ENCODE measurements at places on chromosomes 16 and 17.

DNA sequence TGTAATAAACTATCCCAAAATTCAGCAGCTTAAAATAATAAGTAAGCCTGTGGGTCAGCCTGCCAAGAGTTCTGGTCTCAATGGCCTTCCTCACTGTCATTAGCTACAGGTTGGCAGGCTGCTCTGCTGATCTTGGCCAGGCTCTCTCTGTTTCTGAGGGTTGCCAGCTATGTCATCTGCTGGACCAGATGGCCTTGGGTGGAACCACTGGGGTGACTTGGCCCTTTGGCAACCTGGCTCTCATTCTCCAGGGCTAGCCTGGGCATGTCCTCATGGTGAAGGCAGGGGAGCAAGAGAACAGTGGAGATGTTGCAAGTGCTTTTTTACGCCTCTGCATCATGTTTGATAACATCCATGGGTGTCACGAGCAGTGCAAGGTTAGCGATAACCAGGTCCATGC, 13.9 kb downstream of the ITGAM start:
- no peak for DNase-seq

DNA sequence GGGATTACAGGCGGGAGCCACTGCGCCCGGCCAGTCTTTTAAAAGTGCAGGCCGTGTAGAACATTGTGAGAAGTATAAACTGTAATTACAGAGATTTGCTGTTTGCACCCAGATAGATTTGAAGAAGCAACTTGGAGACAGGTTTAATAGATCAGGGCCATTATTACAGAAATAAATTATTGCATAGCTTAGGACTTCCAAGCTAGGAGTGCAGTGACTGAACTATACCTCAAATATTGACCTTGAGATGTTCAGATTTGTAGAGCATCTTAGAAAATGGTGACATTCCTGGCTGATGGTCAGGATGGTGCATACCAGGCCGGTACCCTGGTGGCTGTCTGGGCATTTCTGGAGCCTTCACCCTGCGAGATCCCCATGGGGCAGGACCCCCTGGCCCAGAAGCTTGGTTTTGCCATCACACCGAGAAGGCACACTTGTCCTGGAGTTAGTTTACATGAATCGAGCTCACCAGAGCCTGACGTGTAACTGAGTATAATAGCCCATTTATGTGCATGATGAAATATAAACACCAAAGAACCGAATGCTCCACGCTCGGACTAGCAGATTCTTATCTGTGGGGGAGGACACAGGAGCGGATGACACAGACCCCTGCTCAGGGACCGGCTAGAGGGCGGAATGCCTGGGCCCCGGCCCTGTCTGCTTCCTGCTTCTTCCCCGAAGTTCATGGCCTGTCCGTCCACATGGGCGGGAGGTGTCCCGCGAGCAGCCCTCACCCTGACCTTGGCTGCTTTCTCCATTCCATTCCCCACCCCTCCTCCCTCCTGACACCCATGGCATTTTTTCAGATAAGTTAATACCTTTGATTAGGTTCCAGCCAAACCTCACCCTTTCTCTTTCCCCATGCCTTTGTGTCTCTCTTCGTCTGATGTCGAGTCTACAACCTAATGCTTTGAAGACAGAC, 32.1 kb downstream of the CCDC40 start:
- DNase-seq: no peak

- no peak for DNase-seq
Observed at GRCh38 chr16:30557707-30557956, 542 bp downstream of the ZNF764 start.

GRCh38 chr17:75367312-75367711, 38.2 kb downstream of the GRB2 start:
- DNase-seq: no peak

GRCh38 chr16:26777821-26778220, 288.9 kb upstream of the C16orf82 start:
- no peak for DNase-seq

DNA sequence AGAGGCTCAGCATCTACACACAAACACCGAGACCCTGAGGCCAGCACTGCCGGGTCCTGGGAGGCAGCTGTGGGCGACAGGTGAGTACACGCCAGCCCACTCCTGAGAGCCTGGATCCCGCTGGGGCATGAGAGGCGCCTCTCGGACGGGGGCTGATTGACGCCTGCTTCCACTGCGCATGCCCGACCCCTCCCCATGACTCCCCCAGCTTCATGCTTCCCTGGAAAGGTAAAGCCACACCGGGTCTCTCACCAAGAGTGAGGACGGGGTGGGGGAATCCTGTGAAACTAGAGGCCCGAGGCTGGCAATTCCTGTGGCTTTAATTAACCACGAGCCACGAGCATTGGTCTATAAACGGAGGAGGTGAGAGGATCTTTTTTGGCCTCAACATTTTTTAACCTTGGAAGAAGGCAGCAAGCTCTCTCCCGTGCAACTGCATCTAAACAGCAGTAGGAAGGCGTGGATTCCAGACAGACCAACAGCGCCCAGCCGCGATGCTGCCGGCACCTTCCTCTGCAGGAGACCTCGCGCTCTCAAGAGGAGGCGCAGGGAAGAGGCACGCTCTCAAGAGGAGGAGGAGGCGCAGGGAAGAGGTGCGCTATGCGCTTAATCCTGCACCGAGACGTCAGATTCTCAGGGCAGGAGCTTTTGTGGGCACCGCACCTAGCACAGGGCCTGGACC, 71.8 kb upstream of the METRNL start:
- peak; percentile 88 for DNase-seq

DNA sequence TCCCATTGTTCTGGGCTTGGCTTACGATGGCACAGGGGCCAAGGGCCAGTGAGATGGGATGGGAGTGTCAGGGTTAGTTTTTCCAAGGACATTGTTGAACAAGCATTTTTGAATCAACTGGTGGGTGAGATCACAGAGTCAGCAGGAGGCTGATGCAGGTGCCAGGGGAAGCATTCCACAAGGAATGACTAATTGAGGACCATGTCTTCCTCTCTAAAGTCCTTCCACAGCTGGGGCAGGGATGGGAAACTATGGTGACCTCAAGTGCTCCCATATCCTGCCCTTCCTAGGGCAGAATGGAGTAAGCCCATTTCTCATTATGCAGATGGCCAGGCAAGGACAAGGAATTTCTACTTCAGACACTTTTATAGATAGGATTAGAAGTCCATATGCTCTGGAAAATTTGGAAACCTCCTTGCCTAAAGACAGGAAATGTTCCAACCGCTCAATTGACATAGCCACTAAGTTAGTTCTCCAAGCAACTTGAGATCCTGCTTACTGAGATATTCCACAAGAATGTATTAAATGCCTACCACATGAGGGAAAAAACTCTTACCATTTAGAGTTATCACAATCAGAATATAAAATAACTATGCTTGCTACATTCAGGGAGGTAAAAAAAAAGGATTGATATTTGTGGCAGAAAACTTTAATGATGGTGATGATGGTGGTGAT, 21.2 kb upstream of the ENGASE start:
- no peak for DNase-seq

DNA sequence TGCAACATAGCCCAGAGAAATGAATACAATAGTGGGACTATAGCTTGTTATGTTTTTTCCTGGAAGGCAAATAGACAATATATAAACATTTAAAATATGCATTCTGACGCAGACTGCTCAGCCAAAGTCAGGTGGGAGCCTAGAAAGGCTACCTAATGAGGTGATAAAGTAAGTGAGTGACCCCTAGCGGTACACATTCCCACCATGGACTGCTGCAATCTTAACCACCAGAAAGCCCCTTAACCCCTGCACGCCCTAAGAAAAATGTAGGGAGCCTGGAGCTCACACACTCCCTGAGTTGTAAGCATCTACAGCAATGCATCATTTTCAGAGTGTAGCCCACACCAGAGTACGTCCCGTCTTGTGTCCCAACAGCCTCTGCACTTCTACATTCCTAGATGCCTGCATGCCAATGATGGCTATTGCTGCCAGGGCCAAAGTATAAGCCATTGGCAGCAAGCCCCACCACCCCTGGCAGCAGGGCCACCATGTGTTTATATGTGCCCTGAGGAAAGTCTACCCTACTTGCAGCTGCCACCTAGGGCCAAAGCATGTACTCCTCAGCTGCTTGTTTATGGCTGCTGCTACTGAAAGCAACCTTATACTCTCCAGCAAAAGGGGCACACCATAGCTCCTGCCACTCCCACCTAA, 127.6 kb downstream of the KIF2B start:
- no peak for DNase-seq

DNA sequence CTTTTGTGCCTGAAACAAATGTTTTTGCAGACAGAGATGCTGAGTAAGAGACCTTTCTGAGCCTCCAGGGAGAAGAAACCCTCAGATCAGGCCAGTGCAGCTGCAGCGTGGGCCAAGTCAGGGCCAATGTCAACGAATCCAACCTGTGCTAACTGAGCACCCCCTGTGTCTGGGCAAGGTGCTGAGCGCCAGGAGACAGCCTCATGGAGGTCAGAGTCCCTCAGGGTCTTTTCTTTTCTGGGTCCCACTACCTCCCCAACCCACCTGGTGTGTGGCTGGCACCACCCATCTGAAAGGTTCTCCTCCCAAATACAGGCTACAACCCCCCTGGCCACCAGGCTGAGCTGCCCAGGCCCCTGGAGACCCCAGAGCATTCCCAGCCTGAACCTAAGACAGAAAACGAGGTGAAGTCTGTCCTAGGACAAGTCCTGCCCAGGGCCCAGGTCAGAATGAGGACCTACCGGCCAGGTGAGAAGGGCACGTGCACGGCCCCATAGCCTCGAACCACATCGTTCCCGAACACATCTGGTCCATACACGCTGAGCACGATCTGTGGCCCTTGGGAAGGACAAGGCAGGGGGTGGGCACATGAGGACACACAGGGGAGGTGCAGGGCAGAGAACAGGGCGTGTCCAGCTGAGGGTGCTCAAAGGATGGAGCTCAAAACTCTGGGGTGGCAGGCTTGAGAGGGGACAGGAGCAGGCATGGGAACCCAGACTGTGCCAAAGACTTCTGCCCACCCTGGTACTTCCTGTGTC, 15.0 kb downstream of the B9D1 start:
- DNase-seq: no peak
